Stimulated activated CD8-positive, alpha-beta memory T cell treated with anti-CD3 and anti-CD28 coated beads, Interleukin-15, amount 100 ng/mL, for 1 hour (primary cell): ENCODE measurements at places on chromosomes 12 and 14.

DNA sequence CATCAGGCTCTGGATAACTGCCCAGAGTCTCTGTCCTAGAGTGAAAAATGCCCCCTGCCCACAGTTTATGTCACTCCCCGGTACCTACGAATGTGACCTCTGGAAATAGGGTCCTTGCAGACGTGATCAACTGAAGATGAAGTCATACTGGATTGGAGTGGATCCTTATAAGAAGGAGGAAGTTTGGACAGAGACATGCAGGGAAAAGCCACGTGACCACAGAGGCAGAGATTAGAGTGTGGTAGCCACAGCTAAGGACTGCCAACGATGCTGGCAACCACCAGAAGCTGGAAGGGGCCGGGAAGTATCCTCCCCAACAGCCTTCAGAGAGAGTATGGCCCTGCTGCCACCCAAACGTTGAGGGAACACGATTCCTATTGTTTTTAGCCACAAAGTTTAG, 101.2 kb upstream of the NCOR2 start:
- DNase-seq: no peak

DNA sequence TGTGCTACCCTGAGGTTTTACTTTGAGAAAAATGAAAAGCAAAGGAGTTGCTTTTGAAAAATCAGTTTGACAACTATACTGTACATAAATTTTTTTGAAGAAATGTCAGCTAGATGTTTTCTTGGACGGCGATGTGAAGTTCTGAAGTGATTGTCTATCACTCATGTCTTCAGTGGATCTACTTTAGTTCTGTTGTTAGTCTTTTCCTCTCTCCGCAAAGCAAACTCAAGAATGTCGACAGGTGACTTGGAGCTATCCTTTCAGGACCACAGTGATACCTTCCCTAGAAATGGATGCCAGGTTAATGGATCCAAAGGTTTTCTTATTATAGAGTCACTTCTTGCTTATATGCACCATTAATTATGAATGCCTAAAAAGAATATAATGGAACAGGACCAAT, 1.2 kb downstream of the PTPRO start:
- DNase-seq: no peak

DNA sequence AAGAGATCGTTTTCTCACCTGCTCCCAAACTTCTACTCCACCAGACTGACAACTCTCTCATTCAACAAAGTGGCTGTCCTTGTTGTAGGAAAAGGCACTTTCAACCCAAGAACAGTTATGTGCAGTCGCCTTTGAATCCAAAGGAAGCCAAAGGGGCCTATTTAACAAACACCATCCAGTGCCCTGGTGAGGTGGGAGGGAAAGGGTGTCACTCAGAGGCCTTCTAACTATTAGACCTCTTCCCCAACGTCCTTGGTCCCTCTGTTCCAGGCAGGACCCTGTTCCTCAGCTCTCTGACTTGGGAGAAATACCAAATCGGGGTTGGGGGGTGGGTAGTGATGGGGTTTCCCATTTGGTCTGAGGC, 3.2 kb downstream of the SIX4 start:
- DNase-seq: no peak

- DNase-seq: no peak
Measured at GRCh38 chr14:70663707-70664179, 22.0 kb downstream of the TTC9 start.

GRCh38 chr12:87332987-87333726, 696.0 kb downstream of the C12orf50 start:
- DNase-seq: no peak

DNA sequence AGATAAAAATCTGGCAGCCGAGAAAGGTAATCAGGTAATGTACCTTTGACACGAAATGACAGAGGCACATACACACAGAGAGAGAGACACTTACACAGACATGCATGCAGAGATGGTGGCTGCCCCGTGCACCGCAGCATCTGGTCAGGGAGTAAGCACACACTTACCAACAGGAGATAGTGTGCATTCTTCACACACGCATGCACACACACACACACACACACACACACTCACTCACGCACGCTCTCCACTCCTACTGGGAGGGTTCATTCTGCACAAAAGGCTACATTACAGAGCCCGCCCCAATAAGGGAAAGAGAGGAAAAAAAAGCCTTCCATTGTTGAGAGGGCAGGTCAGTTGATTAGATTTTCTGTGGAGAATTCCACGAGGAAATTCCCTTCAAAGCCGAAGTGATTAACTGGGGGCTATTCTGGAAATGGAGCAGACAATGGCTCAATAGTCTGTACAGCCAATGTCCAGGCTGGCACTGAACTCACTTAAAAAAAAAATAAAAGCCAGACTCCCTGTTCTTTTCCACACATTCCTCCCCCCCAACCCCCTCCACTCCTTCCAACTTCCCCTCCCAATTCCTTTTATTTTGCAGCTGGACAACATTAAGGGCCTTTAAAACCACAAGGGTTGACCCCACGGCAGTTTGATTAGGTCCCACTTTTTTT, 1.4 kb upstream of the SOX5 start:
- DNase-seq: no peak

- DNase-seq: peak; percentile 60
Measured at GRCh38 chr14:61280526-61281185, 482 bp downstream of the TMEM30B start.

DNA sequence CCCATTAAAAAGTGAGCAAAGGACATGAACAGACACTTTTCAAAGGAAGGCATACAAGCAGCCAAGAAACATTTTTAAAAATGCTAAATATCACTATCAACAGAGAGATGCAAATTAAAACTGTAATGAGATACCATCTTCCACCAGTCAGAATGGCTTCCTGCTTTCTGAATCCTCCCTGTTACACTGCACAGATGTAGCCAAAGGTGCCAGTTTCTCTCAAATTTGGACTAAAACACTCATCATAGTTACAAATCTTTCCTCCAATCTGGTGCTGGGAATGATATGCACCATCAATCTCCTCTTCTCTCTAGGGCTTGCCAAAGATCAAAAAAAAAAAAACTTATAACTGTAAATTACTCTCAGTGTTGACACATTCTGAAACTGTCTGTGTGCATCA, 311.8 kb upstream of the CLEC14A start:
- no peak for DNase-seq

DNA sequence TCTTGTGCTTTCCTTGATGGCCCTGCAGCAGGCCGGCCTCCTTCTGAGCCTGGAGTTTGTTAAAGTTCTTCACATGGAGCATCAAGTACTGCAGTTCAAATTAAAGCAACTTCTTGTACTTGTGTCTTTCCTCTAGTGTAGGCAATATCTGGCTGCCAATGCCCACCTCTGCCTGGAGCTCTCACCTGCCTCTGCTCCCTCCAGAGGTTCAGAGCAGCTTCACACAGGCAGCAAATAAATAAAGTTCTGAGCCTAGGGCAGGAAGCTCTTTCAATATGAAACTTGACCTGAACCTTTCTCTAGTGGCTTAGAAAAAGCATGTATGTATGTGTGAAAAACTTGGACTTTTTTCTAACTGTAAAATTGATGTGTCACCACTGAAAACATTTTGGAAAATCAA, 65.9 kb downstream of the ITPR2 start:
- no peak for DNase-seq

DNA sequence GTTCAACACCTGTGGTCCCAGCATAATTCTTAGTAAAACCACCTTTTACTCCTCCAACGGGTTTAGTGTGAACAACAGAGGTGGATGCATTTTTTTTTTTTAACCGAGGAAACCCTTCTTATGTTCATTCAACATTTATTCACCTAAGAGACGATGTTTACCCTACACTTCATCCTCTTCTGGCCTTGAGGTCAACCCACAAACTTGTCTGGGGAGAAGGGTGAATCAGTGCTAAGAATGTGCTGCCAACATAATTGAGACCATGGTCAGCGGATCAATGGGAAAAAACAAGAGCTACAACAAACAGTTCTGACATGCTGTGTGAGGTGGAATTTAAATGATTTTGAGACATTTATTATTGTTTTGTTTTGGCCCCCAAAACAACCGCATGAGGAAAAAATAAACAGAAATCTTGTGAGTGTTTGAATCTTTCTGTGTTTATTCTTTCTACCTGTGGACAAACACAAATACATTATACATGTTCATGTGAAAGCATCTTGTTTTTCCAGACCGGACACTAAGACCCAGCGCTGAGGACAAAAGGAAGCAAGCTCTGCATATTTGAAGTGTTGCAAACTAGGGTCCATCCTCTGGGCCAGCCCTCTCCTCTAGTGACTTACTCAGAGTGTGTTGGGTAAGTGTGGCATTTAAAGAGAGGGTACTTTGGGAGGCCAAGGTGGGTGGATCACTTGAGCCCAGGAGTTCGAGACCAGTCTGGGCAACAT, 5.1 kb upstream of the USP30 start:
- no peak for DNase-seq

DNA sequence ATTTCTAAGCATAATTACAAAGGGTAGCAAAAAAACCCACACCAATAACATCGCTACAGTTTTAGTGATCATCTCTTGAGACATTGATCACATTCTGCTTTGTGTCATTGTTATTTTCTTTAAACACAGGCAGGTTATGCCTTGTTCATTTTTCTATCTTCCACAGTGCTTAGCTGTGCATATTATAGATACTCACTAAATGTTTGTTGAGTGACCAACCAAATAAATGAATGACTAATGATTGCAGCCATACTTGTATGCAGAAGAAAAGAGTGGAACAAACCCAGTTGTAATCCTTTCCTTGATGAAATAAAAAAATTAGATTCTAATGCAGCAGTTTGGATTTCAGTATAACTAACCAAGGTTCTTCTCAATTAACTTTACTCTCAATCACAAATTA, 81.0 kb upstream of the RASSF8 start:
- DNase-seq: no peak

GRCh38 chr12:29008786-29009185, 140.3 kb upstream of the FAR2 start:
- no peak for DNase-seq

DNA sequence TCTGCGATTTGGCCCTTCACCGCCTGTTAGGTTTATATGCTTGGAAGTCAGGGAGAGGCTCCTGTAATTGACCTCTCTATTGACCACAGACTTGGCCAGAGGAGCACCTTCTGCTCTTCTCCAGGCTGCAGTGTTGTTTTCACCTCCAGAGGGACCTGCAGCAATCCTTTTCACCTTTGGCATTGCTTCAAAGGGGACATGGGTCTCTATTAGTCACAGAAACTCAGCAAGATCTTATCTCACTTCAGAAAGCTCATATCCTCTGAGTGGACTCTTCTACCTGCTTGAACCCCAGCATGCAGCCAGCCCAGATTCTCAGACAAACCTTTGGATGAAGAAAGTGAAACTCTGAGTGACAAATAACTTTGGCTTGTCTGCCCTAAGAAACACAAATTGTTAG, 339.3 kb downstream of the NRXN3 start:
- DNase-seq: no peak

- DNase-seq: peak; percentile 15
Measured at GRCh38 chr12:132506328-132507160, 16.6 kb downstream of the FBRSL1 start.

- no peak for DNase-seq
Measured at GRCh38 chr12:45209784-45210183, 6.1 kb upstream of the ANO6 start.

- DNase-seq: no peak
Measured at GRCh38 chr12:91965781-91966180, 179.9 kb downstream of the BTG1 start.

DNA sequence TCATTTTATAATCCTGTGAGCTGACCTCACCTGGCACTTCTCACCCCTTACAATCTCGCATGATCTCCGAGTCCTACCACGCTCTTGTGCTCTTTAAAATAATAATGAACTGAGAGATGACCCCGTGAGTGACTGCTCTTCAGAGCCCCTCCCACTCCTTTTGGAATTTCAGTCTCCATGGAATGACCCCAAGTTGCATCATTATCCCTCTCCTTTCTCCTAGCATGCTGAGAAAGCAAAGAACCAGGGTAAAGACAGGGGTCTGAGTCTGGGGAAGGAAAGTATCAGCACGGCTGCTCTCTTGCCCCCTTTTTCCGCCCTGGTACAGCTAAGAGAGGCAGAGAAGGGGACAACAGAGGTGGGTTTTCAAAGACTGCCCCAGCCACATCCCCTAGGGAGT, 178.3 kb upstream of the PLEKHA5 start:
- DNase-seq: no peak

DNA sequence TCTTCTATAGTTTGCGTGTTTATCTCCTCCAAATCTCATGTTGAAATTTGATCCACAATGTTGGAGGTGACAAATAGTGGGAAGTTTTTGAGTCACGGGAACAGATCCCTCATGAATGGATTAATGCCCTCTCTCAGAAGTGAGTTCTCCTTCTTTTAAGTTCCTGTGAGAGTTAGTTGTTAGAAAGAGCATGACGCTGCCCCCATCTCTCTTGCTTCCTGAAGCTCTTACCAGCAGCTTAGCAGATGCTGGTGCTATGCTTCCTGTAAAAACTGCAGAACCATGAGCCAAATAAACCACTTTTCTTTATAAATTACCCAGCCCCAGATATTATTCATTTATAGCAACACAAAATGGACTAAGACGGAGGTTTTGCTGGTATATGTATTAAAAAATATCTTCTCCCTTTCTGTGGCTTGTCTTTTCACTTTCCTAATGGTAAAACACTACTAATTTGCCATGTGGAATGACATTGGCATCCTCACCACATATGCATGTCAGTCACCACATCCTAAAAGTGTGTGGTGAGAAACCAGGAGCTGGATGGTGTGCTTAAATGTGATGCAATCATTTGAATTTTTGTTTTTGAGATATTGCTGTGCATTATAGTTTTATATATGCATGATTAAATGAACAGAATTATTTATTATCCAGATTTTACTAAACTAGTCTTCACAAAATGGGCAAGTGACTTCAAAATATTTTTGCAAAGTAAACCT, 449.3 kb downstream of the ADAMTS20 start:
- DNase-seq: no peak

DNA sequence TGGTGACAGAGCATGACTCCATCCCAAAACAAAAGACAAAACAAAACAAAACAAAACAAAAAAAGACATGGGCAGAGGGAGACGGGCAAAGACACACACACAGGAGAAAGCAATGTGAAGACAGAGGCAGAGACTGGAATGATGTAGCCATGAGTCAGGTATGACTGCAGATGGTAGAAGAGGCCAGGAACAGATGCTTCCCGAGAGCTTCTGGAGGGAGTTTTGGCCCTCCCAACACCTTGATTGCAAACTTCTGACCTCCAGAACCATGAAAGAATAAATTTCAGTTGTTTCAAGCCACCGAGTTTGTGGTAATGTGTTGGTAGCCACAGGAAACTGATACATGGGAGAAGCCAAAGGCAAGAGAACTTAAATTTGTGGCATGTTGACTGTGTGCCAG, 27.1 kb downstream of the VWF start:
- no peak for DNase-seq

GRCh38 chr12:102061096-102061559, 663 bp downstream of the WASHC3 start:
- no peak for DNase-seq

DNA sequence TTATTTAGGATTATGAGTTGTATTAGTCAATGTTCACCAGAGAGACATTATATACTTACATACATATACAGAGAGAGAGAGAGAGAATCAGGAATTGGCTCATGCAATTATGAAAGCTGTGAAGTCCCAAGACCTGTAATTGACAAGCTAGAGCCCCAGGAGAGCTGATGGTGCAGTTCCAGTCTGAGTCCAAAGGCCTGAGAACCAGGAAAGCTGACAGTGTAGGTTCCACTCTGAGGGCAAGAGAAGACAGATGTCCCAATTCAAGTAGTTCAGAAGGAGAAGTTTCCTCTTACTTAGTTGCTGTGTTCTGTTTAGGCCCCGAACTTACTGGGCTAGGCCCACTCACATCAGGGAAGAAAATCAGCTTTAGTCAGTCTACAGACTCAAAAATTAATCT, 76.4 kb upstream of the FICD start:
- no peak for DNase-seq

GRCh38 chr12:124786061-124786964, 77.4 kb downstream of the SCARB1 start:
- no peak for DNase-seq
